ENCODE measurements at places on chromosomes 12 and 14. TPM values are rescaled to one million over a fixed set of nuclear protein-coding genes. Genes with fewer than 3 reads are reported as not detected.

SERPINA10 gene
- total RNA-seq: not detected

NKX2-1 gene
- total RNA-seq: not detected

DNA sequence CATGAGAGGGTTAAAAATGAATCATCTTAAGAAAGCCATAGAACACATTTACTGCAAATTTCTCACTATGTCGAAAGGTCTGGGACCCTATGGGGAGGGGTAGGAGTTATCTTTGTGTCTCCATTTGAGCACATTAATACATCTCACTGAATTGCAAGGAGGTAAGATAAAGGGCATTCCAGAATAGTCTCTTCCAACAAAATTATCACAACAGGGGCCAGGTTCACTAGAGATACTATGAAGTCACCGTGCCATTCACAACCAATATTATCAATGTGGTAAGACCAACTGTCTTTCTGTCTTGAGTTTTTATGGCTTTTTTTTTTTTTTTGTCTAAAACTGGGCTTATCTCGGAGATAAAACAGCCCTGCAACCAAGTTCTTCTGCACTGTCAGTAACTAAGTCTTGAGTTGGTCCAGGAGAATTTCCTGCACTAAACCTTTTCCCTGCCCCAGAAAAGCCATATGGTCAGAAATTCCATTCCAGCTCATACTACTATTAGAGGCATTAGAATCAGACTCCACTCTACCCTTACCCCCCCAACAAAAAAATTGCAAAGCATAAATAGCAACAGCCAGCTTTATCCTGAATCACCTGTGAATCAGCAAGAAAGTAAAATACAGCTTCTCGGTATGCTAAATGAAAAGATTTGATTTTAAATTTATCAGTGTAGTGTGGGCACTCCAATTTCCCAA is 79.7 kb downstream of the PTPRR start:
- DNase-seq: no peak

GRCh38 chr14:75418850-75419768 is 8.7 kb upstream of the JDP2 start:
- no peak for DNase-seq

DNA sequence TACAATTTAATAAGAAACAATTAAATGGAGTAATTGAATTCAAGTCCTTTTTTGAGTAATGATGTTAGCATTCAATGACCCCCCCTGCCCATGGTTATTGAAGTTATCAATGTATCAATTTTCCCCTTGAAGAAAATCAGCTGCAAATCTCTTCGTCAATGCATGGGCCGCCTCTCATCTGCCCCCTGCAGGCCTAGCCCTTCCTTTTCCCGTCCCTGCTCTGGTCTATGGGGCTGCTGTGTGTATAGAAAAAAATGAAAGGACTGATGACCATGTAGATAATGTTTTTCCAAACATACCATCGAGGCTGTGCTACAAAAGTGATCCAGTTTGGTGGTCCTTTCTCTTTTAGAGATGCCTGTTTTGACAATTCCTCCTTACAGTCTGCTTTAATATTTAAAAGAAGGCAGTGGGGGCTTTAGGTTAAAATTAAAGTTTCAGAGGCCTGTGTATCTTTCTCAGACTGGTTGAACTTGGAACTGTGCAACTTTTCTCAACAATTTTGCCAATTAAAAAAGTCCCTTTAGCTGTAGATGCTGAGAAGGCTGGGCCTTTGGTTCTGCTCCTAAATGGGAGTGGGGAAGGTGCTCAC is 98.4 kb downstream of the APAF1 start:
- DNase-seq: no peak

CPM gene
- total RNA-seq: 23.3 TPM

GRCh38 chr14:92704821-92705220 is 43.6 kb downstream of the LGMN start:
- DNase-seq: no peak

PRKD1 gene
- 11.3 TPM for total RNA-seq

- peak; percentile 43 for DNase-seq
Observed at GRCh38 chr12:49808686-49809380, 19.4 kb downstream of the NCKAP5L start.

DNA sequence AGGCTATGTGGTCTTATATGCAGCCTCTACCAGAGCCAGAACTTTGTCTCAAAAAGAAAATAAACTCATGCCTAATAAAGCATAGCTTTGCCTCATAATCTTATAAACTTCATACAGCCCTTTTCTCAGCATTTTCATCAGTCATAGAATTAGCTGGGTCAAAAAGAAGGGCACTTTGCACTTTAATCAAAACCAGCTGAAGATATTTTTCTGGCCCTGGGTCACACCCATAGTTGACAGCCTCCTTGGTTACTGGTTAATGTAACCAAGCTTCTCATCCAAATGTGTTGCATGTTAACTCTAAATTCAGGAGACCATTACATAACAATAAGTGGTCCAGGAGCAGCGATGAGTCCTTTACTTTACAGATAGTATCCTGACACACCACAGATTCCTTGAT is 558.2 kb downstream of the FLRT2 start:
- DNase-seq: no peak

GRCh38 chr14:105888784-105889665 is 362.6 kb downstream of the TMEM121 start:
- no peak for DNase-seq

OTUB2 gene
- 0.97 TPM for total RNA-seq

ESRRB gene
- total RNA-seq: not detected

GRCh38 chr12:66984962-66985361 is 284.2 kb upstream of the CAND1 start:
- no peak for DNase-seq

GRCh38 chr14:31936115-31936514 is 141.0 kb upstream of the ARHGAP5 start:
- DNase-seq: no peak

DNA sequence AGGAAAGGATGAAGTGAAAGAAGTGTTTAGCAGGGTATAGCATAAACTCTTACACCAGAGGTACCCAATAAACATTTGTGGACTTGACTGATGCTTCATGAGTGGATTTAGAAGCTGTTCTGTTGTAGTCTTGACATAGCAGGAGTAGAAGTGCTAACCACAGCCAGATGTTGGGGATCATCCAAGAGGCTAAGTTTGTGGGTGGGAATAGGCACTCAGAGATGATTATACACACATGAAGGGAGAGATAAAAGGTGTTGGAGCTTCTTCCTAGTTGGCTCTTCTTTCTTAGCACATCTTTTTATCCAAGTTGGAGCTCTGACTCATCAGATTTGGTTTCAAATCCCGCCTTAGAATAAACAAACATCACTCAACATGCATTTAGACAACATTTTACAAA is 166.7 kb upstream of the E2F7 start:
- DNase-seq: peak; percentile 37

DNA sequence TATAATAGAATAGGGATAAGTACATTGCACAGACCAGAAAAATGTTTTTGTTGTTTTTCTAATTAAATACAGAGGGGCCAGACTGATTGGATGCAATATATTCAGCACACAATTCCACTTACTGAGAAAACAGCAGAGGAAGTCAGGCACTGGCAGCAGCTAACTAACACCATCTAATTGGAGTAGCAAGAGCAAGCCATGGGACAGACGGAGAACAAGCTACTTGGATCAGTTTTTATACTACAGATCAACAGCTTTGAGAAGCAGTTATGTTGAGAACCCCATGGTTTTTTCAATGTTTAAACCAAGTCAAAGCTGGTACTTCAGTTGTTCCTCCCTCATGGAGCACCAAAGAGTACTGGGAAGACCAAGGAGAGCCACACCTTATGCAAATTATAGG is 1249.4 kb downstream of the LRFN5 start:
- DNase-seq: no peak

DNA sequence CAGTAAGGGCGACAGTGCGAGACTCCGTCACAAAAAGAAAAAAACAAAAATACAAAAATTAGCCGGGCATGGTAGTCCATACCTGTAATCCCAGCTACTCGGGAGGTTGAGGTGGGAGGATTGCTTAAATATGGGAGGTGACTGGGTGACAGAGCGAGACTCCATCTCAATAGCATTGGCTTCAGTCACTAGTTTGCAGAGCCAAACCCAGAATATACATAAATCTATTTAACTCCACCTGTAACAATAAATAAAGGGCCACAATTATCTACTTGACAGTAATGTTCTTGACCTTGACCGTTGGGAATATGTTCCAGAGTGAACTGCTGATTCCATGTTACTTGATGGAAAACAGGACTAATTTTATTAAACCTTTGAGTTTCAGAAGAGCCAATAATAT is 198.9 kb upstream of the MDGA2 start:
- DNase-seq: no peak

TAS2R7 gene
- total RNA-seq: not detected

DHRS2 gene
- total RNA-seq: 0.32 TPM

ERC1 gene
- 49.7 TPM for total RNA-seq

PLA2G1B gene
- total RNA-seq: not detected

DNA sequence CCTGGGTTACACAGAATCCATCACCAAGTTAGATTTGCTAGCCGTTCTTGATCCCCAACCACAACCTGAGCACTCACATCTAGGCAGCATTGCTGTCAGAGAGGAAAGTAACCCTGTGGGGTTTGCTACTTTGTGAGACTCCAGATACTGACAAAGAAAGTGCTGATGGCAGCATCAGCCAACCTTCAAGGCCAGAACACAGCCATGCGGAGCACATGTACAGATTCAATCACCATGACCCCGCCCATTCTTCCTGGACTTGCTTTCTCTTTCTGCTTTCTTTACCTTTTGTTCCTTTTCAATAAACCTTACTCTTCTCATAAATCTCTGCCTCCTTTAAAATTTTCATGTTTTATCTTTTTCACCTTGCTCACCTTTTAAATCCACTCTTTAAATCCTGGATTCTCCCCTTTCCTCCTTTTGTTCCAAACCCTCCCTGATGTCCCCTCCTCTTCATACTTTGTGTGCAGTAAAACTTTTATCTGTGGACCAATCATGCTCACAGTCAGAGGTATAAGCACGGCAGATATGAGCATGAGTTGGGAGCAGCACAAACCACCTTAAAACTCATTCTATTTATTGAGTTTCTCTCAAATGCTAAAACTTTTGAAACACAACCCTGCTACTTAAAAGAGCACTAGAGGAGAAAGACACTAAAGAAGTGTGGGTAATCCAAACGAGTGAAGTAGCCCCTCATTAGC is 21.9 kb upstream of the CERS5 start:
- DNase-seq: no peak

GRCh38 chr12:16329594-16329993 is 17.9 kb upstream of the MGST1 start:
- no peak for DNase-seq

CIROP gene
- not detected for total RNA-seq

DNA sequence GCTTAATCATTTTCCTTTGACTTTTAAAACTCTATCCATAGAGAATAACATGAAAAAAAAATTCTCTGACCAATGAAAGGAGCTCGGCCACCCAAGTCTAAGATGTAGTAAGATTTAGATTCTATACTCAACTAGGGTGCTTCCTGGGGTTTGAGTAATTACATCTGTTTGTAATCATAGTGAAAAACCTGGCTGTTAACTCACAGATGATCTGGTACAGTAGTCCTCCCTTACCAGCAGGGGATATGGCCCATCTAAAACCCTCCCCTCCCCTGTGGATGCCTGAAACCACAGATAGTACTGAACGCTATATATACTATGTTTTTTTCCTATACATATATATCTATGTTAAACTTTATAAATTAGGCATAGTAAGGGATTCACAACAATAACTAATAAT is 89.2 kb downstream of the DAAM1 start:
- no peak for DNase-seq

OVCH1 gene
- under 0.01 TPM for total RNA-seq

- no peak for DNase-seq
Observed at GRCh38 chr14:85744573-85744972, 214.6 kb downstream of the FLRT2 start.

GRCh38 chr14:96091941-96092411 is 52.8 kb downstream of the C14orf132 start:
- DNase-seq: peak; percentile 28

DNA sequence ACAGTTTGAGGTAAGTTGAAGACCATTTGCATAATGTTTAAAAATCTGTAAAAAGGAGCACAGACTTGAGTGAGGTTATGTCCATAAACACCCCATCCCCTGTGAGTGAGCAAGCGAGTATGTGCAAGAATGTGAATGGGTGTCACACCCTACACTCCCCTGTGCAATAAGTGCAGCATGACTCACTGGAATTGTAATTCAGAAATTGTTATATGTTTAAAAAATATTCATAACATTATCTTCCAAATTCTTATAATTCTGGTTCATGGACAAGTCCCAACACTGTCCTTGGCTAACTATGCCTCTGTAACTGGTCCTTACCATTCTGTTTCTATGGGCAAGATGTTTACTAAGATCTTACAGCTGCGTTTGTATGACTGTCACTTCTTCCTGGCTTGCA is 207.8 kb upstream of the FAR2 start:
- no peak for DNase-seq

DNA sequence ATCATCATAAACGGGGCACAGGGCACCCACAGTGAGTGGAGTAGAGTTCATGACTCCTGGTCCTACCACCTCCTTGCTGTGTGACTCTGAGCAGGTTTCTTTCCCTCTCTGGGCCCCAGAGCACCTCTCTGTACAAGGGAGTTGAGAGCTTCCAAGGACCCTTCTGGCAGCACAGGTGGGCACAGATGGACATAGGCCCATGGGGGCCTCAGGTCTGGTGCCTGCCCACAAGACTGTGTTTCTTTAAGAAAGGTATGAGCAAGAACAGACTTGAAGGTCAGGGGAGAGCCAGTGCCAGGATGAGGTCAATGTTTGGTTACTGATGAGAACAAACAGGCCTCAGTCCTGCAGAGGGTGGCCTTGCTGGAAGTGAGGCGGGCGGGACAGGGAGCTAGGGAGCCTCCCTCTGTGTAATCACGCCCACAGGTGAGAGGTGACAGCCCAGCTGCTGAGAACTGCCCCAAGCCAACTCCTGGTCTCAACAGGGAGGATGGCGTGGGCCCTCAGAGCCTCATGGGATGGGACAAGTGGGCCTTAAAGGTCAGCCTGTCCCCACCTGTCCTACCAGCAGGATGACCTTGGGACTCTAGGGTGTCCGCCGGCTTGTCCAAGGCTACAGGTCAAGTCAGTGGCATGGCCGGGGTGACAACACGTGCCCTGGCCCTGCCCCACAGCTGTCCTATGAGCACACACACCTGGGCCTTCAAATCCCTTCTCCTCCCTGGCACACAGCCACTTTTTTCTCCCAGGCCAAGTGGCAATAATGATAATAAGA is 49.1 kb downstream of the CCDC85C start:
- DNase-seq: no peak

DNA sequence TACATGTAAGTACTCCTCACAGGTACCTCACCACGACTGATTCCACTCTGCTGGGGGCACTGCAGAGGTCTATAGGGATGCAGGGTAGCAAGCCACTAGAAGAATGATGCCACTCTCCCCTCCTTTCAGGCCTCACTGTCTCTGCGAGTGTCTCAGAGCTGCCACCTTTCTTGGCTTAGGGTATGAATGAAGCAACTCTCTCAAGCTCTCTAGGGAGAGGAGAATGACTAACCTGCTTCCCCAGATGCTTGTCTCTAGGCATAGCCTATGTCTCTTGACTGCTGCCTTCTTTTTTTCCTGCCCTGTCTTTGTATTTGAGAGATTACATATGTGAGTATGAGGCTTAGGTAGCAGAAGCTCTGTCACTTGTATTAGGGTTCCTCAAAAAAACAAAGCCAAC is 566.5 kb upstream of the ATP2B1 start:
- DNase-seq: no peak

CLEC14A gene
- total RNA-seq: 2.3 TPM

All from fibroblast of villous mesenchyme (primary cell).